ENCODE measurements at places on chromosomes 4 and X. TPM values are rescaled to one million over a fixed set of nuclear protein-coding genes. Genes with fewer than 3 reads are reported as not detected.

IGSF1 gene
- not detected for total RNA-seq

DNA sequence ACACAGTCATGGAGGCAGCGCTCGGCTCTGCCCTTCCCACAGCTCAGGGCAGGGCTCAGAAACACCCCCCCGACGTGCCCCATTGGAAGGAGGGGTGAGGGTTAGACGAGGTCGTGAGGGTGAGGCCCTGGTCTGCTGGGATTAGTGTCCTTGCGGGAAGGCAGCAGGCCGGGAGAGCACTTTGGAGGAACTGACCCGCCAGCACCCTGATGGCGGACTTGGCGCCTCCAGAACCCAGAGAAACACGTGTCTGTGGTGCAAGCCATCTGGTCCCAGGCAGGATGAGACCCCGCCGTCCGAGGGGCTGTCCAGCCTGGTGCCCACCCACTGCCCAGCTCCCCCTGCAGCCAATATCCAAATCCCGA, 26.3 kb downstream of the TACC3 start:
- DNase-seq, result no peak

- DNase-seq, result peak; percentile 40
These were observed 655 bp downstream of the HELT start for GRCh38 chr4:185018834-185019455.

RRH gene
- 0.33 TPM for total RNA-seq

- DNase-seq, result no peak
These were observed 40.7 kb downstream of the NPY2R start for GRCh38 chr4:155249016-155249566.

STARD8 gene
- 0.05 TPM for total RNA-seq

- DNase-seq, result no peak
These were observed 489.7 kb upstream of the GNPDA2 start for GRCh38 chr4:45215976-45216542.

All from mammary epithelial cell (primary cell).